ENCODE measurements at places on chromosomes 4 and X.
A peak's percentile ranks its signal among the peaks of the same experiment; 100 is the strongest.

GRCh38 chrX:44975666-44976263, 102.8 kb downstream of the KDM6A start:
- no peak for DNase-seq

- no peak for DNase-seq
Measured at GRCh38 chrX:101677028-101677427, 17.4 kb upstream of the ARMCX2 start.

GRCh38 chr4:78864405-78865024, 74.7 kb downstream of the PAQR3 start:
- DNase-seq = peak; percentile 78

DNA sequence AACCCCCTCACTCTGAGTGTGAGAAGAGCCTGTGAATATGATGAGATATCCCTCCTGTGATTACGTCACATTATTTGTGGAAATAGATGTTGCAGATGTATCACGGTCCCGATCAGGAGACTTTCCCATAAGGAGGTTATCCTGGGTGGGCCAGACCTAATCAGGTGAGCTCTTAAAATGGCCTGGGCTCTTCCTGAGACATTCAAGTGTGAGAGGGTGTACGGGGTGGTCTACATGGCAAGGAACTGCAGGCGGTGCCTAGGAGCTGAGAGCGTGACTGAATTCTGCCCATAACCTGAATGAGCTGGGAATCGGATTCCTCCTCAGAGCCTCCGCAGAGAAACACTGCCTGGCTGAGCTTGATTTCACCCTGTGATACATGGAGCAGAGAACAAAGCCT, 12.9 kb upstream of the CENPVL1 start:
- DNase-seq = no peak

GRCh38 chr4:112604589-112604988, 32.1 kb downstream of the ZGRF1 start:
- DNase-seq = peak; percentile 55

DNA sequence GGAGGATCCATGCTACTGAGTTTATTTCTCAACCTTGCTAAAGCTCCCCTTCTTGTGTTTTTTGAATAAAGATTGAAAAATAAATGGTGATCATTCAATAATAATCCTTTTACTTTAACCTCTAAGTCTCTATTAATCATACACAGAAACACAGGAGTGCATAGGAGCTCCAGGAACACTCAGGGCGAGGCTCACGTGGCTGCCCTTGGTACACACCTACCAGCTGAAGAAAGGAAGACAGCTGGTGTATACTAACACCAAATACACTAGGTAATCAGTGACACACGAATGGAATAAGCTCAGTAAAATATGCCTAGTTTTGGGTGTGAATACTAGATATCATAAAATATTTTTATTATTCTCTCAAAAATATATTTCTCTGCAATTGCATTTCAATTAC, 26.2 kb downstream of the CCDC149 start:
- no peak for DNase-seq

- DNase-seq = peak; percentile 68
Measured at GRCh38 chr4:2907706-2908293, 55.4 kb downstream of the NOP14 start.

- no peak for DNase-seq
Measured at GRCh38 chrX:55523356-55523755, 33.7 kb upstream of the USP51 start.

DNA sequence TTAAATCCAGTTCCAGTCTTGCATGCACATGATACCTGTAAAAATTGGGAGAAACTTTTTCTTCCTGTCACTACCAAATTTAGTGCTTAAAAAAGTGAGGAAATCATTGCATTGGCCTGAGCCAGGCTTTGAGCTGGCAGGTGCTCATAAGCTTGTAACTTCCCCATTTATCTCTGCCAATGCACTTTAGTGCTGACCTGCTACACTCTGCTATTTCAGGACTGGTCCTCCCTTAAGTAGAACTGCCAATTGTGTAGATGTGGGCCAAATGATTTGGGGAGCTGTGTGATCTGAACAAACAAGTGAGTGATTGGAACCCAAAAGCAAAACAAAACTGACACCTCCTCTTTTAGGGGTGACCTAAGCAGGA, 51.8 kb downstream of the ZNF827 start:
- DNase-seq = no peak

GRCh38 chrX:151912221-151912620, 468 bp upstream of the MAGEA4 start:
- no peak for DNase-seq

- peak; percentile 77 for DNase-seq
Measured at GRCh38 chr4:155339588-155339987, 37.2 kb downstream of the MAP9 start.

DNA sequence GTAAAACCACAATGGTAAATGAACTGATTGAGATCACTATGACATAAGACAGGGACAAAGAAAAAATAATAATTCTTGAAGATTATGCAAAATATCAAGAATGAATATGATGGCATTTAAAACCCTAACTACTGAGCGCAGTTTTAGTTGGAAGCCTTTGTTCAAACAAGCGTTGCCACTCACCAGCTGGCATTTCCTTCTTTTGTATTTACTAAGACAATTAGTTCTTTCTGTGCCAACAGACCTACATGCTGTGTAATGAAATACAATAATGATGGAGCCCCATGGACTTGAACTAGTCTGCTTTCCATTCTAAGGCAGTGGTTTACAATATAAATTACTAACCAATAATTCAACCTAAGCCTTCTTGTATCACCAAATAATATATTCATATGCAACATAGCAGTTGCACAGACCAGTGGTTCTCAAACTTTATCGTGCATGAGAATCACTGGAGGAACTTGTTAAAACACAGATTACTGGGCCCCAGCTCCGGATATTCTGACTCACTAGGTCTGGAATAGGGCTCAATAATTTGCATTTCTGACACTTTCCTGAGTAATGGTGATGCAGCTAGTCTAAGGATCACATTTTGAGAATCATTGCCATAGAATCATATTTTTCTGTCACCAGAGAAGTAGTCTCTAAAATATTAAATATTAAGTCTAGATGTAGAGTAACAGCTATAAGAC, 196.4 kb upstream of the MAGEB18 start:
- peak; percentile 1 for DNase-seq

DNA sequence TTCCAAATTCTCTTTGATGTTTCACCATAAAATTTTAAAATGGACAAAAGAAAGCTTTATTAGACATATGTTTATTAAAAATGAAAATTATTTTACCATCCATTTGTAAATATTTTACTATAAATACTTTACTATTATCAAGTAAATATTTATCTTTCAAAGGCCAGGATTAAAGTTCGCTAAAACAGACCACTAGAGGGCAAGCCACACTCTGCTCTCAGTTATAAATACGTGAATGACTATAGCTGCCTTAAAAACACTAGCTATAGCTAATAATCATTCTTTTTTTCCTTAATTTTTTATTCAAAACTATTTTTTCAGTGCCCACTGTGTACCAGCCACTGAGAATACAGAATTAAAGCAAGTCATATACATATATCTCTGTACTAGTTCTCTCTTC, 38.6 kb downstream of the UNC5C start:
- peak; percentile 36 for DNase-seq

- no peak for DNase-seq
Measured at GRCh38 chrX:105650986-105651385, 171.4 kb upstream of the NRK start.

- no peak for DNase-seq
Measured at GRCh38 chr4:51901363-51901762, 58.4 kb downstream of the DCUN1D4 start.

DNA sequence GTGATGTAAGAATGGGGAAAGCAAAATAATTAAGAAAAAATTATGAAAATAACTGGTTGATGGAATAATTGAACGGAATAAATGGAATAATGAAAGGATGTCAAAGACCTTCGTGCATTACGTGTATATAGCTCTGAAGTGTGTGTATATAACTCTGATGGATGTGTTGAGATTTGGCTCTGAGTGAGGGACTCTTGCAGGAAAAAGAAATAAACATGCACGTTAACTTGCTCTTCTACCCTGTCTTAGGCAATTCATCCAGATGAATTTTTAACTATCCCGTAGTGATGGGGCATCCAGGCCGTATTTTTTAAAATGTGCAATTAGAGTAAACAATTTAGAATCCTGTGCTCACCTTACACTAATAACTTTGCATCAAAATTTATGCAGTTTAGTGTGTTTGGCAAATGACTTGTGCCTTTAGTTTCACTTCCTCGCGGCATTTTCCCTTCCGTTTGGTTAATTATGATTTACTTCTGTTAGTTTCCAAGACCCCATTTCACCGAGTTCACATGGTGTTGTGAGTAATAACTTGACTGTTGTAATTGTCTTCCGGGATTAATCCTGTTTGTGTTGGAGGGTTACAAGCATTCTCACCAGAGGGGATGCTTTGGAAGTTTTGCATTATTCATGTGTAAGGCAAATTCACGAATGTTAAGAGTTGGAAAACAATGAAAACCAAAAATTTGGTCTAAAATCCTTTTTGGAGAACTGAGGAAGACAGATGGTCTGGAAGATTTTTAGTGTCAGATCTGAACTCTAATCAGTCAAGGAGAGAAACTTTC, 256.5 kb upstream of the FAT1 start:
- no peak for DNase-seq

DNA sequence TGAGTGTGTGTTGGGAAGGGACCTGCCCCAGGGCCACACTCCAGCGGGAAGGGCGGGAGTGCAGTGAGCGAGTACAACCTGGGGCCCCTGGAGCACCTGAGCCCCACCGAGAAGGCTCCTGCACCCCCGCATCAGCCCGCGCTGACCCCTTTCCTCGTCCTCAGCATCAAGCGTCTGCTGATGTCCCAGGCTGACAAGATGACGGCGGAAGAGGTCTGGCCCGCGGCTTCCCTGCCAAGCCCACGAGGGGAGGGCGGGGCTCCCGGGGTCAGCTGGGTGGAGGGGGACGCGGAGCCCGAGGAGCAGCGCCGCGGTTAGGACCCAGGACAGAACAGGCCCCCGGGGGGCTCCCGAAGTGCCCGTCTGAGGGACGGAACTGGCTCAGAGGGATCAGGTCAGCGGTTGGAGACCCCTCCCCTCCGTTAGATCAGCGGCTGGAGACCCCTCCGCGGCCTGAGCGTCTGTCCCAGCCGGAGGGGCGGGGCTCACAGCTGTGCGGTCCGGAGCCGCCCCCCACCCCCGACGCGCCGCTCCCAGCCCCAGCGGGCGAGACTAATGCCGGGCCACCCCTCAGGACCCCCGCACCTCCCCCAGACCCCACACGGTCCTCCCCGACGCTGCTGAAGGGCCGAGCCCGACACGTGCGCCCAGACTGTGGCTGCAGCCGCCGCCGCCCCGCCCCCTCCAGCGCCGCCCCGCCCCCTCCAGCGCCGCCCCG, 6.7 kb downstream of the MYL5 start:
- peak; percentile 52 for DNase-seq

DNA sequence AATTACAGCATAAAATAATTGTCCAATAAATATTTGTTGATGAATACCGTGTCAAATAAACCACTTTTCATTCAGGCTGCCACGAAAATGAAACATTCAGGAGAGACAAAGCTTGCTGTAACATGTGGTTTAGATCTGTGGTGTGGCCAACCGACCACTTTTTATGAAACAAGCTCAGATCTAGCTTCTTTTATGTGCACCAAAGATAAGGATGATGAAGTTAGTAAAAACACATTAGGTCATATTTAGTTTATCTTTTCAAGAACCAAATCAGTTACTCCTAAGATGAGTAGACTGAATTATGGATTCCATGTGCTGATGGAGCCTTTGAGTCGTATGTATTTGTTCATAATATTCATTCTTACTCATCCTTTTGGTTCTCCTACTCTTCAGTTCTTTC, 35.8 kb downstream of the STOX2 start:
- DNase-seq = no peak

GRCh38 chrX:125604448-125604847, 284.8 kb downstream of the TEX13C start:
- no peak for DNase-seq

DNA sequence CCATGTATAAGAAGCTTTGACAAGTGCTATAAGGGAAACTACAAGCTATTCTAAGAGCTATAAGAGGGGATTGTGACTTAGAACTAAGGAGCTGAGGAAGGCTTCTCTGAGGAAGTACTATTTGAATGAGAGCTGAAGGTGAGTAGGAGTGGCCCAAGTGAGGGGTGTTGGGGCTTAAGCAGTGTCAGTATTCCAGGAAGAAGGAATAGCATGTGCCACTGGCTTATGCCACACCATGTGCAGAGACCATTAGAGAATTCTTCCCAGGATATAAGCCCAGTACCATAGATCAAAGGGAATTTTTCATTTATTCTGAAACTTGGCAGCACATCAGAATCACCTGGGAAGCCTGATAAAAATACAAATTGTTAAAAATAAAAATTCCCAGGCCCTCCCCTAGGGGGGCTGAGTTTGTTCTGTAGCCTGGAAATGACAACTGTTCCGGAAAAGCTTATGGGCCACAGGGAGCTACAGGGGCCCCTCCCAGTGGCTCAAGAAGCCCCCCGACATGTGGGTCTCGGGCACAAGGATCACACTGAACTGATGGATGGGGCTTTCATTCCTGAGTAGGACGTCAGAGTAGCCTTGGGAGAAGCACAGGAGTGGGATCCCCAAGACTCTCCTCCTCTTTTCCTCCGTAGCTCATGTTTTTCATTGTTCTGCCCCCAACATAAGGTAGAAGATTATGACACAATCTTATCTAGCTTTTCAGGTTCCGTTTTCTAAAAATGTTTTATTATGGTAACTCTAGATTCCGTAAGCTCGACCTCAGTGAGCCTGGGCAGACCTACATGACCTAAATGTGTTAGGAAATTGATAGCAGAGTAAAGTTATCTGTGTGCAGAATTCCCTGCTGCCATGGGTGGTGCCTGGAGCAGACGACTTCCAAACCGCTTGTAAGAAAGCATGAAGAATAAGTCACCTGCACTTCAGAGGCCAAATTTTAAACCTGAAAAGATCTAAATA, 119.3 kb downstream of the AFF1 start:
- no peak for DNase-seq

GRCh38 chrX:150364347-150365050, 1.4 kb downstream of the MAMLD1 start:
- DNase-seq = peak; percentile 26

DNA sequence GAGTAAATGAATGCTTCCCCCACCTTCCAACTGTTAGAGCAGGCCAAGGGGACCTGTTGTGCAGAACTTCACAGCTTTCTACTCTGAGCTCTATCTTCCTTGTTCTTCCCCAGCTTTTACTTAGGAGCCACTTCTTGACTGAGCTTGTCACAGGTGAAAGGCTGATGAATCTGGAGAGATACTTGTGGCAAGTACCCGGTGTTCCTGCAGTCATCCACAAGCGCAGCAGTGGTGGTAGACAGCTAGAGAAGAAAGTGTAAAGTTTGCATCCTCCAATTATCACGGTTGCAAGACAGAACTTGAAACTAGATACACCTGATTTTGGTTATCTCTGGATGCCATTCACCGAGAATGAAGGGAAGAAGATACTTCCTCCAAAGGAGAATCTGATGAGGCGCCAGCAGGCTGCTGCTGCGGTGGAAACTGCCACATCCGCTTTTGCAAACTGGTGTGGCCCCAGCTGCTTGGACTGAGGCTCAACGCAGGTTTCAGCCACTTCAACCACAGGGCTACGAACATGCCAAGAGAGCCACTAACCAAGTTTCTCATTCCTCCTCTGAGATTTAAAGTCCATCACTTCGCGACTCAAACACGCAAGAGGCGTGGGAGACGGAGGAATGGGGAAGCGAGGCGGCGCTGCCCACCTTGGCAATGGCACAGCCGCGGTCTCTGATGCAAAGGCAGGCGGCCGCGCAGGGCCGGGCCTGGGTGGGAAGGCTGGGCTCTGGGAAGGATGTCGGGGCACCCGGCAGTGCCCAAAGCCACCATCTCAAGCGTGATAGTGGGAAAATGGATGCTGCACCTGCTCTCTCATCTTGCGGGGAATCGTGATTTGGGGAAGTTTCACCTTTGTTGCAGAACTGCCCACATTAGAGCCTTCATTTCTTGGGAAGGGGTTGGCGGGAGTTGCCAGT, 1.3 kb upstream of the FHIP1A start:
- DNase-seq = peak; percentile 37

Data from PC-3 (cell line).